Common myeloid progenitor, CD34-positive (primary cell): ENCODE measurements at places on chromosomes 6 and 20.

DNA sequence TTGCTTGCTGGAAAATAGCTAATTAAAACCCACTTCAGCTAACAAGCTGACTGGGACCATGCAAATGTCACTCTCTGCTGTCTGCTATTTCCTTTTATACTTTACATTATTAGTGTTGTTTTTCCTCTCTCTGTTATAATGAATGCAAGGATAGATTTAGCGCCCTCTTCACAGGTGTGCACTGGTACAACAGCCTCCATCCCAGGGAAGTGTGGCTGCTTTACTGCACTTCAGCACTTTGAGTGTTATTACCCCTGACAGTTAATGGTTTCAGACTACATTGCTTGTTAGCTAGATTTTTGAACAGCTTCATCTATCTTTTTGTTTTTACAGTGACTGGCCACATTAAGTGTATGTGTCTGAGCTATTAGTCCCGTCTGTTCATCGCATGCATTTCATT is 405.7 kb downstream of the RNF144B start:
- no peak for DNase-seq

DNA sequence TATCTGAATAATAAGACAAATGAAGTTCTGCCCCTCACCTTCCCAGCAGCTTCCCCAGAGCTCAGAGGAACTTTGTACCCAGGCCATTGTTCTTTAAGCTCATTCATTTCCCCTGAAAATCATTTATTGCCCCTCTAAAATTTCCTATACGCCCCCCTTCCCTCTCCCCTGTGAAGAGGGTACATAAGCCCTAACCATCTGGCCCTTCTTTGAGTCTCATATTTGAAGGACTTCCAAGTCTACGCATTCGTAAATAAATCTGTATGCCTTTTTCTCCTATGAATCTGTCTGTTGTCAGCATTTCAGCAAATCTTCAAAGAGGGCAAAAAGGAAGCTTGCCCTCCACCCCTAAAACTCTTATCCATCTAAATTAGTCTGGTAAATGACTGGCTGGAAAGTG is 73.1 kb upstream of the DST start:
- no peak for DNase-seq

DNA sequence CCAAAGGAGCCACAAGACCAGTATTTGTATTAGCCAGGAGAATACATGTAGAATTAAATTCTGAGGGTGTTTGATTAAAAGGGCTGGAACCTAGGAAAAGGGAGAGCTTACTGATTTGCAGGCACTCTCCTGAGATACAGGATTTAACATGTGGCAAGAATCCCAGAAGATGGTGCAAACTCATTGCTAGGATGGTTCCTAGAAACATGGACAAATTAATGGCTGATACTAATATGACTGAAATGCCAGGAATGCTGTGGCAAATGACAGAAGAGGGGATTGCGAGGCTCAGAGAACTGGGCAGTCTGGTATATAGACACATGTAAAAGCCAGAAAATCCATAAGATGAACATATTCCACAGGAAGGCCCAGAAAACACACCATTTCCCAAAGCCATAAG is 118.1 kb downstream of the RWDD2A start:
- no peak for DNase-seq

DNA sequence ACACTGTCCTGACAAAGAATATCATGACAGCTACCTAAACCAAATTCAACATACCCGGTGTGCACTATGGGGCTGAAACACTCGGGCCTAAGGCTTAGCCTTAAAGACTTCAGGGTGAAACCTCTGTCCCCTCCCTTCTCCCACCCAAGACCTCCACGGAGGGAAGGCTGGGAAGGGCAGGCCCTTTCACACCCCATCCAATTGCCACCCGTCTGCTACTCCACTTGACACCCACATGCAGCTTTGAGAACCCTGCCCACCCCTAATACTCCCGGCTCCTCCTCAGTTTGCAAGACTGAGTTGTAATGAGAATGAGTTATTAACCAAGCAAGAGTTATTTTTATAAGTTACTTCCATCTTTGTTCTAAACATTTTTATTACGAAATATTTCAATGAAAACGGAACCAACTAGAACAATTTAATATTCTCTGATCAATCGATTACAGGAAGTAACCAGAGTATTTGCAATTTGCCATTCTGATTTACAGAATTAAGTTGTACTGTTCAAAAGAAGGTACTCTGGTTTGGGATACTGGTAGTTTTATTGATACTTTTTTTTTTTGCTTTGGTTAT is 3.7 kb downstream of the TAF4 start:
- DNase-seq: no peak

DNA sequence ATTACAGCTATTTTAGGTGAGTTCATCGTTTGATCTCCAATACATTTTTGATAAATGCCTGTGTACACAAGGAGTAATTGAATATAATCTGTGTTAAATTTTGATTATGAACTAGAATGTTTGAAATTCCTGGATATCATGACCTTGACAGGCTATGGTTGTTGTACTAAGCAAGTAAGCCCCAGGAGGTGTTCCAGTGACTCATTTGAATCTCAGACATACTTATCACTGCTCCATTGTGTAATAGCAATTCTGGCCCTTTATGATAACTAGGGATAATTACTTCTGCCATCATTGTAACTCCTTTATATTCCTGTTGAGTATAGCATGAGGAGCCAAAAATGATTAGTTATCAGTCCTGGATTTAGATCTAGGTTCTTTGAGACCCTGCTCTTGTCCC is 1424.6 kb upstream of the ADGRB3 start:
- no peak for DNase-seq

DNA sequence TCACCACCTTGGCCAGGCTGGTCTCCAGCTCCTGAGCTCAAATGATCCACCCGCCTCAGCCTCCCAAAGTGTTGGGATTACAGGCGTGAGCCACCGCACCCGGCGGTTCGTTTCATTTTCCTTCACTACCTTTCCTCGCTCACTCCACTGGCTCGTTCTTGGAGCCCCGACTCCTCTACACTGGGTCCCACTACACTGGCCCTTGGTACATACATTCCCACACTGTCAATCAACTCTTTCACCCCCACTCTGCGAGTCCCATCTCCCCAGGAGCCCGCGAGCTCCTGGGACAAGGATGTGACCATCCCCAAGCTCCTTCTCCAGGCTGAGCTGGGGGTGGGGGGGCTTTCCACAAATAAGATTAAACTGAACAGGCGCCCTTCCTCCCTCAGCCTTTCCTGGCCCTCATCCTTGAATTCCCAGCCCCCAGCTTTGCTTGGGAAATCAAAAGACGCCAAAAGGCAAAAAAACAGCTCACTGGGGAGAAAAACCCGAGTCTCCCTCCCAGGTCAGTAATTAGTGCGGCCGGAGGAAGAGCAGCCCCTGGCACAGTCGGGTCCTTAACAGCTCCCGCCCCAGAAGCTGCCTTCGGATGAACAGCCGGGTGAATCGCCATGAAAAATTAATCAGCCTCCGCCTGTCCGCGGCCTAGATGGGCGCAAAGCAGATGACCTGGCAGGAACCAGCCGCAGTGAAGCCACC is 42.8 kb upstream of the LY86 start:
- DNase-seq: no peak

DNA sequence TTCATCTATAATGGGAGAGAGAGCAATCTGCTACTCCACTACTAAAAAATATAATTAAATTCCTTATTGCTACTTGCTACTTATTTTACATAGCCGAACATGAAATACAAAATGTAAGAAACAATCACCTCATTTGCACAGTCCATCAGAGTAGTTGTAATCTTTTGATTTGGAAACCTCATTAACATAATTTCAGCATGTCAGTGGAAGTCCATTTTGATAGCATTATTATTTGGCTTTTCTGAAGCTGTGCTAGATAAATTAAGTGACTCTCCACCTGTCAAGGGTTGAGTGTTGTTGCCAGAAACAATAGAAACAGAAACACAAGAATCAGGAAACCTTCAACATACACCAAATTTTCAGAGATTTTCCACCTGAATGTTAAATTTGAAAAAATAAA is 250.0 kb downstream of the RFPL4B start:
- DNase-seq: no peak

DNA sequence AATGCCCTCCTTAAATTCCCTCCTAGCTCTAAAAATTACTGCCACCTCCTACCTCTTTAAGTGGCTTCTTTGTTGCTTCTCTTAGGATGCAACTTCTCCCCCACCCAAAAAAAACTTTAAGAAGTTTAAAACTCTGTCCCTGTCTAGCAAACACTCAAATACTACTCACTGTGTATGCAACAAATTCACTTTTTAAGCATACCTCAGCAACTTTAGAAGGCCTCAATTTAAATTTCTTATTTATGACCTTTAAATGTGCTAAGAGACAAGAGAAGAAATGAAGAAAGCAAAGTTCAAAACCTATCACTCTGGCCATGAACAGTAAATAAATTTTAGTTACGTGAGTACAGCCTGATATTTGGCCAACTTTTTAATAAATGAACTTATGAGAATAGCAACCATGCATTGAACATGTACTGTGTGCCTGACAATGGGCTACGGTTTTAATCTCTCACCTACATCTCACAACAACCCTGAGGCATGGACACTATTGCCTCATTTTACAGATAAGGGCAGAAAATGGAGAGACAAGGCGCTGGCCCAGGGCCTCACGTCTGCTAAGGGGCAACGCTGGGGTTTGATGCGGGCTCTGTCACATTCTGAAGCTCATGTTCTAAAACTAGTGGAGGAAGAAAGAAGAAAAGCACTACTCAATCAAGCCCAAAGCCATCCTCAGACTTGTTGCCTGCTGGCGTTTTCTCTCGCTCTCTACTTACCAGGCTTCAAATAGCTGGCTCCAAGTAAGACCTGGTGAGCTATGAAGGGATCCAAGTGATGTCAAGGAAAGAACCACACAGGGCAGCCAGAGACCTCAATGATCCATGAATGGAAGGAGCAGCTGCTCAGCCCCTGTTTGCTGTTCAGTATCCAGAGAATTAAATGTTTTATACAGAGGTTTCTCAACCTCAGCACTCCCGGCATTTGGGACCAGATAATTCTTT is 99.8 kb downstream of the TBC1D7 start:
- no peak for DNase-seq

DNA sequence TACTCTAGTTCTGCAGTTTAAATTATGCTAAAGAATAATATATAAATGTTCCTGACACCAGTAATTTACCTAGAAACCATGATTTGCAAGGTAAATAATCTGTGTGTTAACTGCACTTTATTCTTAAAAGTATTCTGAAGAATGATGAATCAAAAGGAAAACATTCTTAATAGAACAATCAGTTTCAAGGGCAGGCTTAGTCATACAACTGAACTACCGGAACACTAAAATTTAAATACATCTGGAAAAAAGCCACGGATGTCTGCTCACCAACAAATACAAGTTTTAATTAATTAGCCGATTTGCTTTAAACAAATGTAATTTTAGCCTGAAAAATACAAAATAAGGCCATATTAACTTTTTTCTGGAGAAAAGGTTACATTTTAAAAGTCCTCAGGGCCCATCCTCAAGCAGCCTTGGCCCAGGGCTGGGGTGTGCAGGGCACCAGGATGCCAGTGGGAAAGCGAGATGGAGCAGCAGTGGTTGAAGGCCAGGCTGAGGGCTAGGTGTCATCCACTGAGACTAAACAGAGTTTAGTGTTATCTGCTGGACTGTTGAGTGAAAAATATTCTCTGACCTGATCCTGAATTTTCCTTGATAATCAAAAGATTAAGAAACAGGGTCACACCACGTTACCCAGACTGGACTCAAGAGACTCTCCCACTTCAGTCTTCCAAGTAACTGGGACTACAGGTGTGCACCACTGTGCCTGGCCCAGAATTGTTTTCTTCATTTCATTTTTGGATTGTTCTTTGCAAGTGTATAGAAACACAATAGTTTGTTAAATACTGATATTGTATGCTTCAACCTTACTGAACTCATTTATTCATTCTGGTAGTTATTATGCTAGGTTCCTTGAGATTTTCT is 88.2 kb upstream of the DST start:
- DNase-seq: no peak

DNA sequence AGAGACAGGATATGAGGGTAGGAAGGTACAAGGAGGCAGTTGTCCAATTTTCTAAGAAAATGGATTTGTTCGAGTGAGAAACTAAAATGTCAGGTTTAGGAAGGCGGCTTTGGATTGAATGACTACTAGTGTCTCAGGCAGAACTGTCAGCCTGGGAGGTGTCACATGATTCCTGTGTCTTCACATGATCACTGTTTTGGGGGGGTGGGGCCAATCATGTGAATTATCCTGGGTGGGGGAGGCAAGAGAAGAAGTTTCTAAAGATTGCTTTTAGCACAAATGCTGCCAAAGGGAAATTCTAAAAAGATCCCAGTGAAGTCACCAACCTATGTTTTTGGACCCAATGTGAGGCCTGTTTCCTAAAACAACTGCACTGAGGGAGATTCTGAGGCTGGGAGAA is 2.3 kb downstream of the SIRPA start:
- DNase-seq: peak; percentile 12

GRCh38 chr20:52083627-52084232 is 107.8 kb downstream of the ZFP64 start:
- DNase-seq: peak; percentile 65

DNA sequence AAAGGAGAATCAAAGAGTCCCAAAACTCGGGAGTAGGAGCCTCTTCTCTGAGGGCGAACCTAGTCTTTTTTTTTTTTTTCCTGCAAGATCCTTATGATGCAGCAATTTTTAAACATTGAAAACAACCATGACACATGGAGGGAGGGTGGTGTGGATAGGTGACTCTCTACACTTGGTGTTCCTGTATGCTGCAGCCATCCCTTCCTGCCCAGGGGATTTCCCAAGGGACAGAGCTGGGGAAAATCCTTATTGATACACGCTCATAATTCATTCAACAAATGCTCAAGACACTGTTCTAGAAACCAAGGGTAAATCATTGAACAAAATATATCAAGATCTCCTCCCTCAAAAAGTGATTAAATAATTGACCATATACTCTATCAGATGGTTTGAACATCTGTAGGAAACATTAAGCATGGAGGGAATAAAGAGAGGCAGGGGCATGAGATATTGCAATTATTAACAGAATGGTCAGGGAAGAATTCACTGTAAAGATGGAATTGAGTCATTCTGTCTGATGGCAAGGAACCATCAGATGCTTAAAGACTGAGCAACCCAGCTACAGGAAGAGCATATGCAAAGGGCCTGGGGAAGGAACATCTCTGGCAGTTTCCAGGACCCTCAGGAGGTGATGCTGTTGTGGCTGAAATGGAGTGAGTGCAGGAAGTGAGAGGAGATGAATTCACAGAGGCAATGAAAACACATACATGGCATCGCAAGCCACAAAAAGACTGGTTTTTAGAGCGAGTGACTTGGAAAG is 13.4 kb upstream of the BTN3A3 start:
- no peak for DNase-seq

- DNase-seq: no peak
These were observed 25.0 kb upstream of the CDKAL1 start for GRCh38 chr6:20509212-20509611.

DNA sequence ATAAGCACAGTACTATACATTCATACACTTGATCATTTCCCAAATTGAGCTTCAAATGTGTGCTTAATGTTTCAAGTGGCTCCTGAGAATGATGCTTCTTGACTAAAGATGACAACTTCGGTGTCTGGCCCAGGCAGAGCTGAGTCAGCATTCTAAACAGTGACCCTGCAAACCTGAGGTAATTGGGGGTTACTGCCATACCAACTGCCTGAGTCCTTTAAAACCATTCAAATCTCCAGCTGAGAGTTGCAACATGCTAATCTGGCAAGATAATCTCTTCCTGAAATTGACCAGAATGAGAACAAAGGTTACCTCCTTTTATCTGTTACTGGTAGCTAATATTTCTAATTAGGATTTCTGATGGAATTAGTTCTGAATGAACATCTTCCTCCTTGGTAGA is 8.2 kb downstream of the BACH2 start:
- no peak for DNase-seq
